ENCODE measurements at places on chromosomes 7 and 10. TPM values are rescaled to one million over a fixed set of nuclear protein-coding genes. Genes with fewer than 3 reads are reported as not detected.

NEUROG3 gene
- total RNA-seq, result not detected

CRYGN gene
- 0.79 TPM for total RNA-seq

MTPN gene
- total RNA-seq, result 98.2 TPM

MAD1L1 gene
- total RNA-seq, result 39.0 TPM

KAZALD1 gene
- total RNA-seq, result 3.6 TPM

VPS37D gene
- total RNA-seq, result 1.3 TPM

STEAP2 gene
- total RNA-seq, result 6.7 TPM

PLXNA4 gene
- total RNA-seq, result 0.35 TPM
